ENCODE measurements at places on chromosomes 2 and 18. TPM values are rescaled to one million over a fixed set of nuclear protein-coding genes. Genes with fewer than 3 reads are reported as not detected.

The SFT2D3 gene
- total RNA-seq: 9.4 TPM

The ITPRIPL1 gene
- 11.7 TPM for total RNA-seq

The RGPD3 gene
- total RNA-seq: 0.53 TPM

The MYOM1 gene
- 1.0 TPM for total RNA-seq

The ARHGAP15 gene
- not detected for total RNA-seq

Data from HepG2 (cell line).